GM12891 (cell line): ENCODE measurements at places on chromosomes 12 and 14.

GRCh38 chr12:51622564-51622963, 31.5 kb downstream of the SCN8A start:
- DNase-seq = no peak

GRCh38 chr14:76773188-76773885, 12.1 kb downstream of the VASH1 start:
- DNase-seq = no peak

DNA sequence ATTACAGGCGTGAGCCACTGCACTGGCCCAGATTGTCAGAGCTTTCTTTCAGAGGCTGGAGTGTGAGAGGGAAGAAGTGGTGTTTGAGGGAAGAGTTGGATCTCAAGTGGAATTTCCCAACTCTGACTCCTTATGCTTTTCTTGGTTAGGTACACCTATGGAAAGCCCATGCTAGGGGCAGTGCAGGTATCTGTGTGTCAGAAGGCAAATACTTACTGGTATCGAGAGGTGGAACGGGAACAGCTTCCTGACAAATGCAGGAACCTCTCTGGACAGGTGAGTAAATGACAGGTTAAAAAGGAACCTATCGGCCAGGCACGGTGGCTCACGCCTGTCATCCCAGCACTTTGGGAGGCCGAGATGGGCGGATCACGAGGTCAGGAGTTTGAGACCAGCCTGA, 14.9 kb downstream of the A2ML1 start:
- DNase-seq = no peak

DNA sequence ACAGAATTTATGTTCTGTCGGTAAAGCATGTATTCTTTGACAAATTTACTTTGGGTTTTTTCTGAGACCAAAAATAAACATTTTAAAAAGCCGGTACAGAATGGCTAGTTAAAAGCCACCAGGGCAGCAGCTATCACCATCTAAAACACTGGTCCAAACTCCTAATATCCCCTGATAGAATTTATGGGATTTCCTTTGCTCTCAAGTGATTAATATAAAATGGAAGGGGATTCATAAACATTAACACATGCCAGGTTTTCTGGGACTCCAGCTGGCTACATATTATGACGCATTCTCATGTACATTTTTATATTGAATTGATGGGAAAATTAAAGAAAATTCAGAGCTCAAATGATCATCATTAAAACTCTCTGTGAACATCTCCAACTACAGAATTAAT, 640.8 kb downstream of the C12orf50 start:
- no peak for DNase-seq

DNA sequence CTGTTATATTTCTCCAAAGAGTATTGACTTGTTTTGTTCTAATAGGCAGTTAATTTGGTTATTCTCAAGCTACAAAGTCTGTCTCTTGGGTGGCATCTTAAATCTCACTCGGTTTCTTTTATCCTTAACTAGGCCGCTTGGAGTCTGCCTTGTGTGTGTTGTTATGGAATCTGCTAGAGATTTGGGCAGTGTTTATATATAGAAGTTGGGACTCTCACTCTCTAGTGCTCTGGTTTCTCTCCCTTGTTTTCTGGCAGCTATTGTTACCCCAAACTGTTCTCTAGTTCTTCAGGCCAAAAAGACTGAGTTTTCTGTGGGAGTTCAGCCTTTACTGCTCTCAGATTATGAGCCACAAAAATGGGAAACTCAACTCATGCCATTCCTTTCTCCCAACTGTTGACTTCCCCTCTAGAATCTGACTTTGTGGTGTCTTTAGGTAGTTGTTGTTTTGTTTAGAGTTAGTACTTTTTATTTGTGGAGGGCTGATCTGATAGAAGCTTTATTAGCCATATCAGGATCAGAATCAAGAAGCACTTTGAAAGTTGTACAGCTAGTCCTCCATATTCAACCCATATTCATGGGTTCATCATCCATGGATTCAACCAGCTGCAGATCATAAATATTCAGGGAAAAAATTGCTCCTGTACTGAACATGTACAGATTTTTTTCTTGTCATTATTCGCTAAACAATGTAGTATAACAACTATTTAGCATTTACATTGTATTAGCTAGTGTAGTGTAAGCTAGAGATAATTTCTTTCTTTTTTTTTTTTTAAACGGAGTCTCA, 11.2 kb downstream of the PSMA6 start:
- no peak for DNase-seq

DNA sequence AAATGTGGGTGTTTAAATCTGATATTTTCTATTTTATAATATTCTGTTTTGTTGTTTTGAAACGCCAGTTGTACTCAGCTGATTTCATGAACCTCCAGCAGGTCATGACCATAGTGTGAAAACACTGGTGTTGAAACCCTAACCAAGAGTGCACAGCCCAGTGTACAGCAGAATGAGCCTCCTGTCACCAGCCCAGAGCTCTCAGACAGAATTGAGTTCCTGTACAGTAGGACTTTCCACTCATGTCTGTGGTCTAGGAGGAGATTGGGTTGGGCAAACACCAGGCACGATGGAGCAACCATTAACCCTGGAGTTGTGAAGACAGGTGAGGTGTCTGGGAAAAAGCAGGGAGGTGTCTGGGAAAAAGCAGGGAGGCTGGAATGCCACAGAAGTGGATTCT, 908.8 kb downstream of the VRK1 start:
- DNase-seq = no peak

- DNase-seq = no peak
These were observed 337.1 kb upstream of the OR4E1 start for GRCh38 chr14:22010545-22011252.

GRCh38 chr12:108671110-108671509, 37.4 kb upstream of the SELPLG start:
- no peak for DNase-seq

- DNase-seq = no peak
These were observed 19.0 kb upstream of the CLEC2A start for GRCh38 chr12:9951026-9951675.

- no peak for DNase-seq
These were observed 30.5 kb downstream of the SLC24A4 start for GRCh38 chr14:92353447-92353846.

DNA sequence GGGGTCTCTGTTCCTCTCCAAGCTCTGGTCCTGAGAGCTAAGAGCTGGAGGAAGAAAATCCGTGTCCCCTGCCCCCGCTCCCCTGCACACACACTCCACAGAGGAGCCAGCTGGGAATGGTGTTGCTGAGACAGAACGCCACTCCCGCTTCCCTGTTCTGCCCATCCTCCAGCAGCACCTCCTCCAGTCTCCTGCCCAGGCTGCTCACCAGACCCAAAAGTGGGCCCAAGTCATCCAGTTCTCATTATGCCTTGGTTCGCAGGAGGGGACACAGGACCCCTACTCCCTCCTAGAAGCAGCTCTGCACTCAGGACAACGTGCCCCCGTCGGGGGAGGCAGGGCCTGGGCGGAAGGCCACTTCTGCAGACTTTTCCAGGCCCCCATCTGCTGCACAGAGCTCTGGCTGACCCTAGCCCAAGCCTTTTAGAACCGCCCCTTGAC, 830 bp upstream of the TRMT61A start:
- DNase-seq = no peak

DNA sequence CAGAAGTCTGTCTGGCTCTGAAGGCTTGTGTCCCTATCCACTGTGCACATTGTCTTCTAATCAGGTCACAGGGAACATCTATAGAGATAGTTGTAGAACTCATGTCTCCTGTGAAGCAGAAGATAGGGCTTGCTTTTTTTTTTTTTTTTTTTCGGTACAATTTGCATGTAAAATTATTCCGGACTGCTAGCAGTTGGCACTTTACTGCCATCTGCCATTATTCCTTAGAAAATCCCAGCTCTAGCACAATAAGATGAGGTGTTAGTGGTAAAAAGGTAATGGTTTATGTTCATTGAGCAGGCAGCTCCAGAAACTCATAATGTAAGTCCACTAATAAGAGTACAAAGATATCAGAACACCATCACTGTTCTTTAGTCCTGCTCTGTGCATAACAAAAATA, 8.7 kb downstream of the MYRFL start:
- no peak for DNase-seq

DNA sequence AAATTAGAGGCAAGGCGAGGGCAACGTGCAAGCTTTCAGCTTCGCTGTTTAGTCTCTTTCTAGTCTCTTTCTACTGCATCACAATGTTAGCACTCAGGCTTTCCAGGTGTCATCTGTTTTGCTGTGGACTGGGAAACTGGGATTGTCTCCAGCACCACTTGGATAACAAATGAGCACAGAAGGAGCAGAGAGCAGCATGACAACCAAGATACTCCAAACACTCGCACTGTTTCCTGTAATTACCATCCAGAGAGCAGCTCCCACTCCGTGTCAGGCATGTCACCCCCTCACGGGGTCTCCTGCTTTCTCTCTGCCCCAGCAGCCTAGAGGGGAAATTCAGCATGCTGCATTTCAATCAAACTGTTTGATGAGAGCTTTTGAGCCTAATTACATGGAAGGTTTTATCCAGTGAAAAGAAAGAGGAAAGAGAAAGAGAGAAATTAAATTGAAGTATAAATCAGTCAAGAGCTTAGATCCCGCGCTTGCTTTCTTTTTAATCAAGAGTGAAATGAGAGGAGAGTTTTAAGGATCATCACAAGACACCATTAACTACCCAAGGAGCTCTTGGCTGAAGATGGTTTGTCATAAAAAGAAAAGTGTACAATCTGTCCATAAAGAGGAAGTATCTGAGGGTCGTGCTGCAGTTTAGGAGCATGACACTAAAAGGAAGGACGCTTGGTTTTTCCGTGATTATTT, 917.7 kb downstream of the DIO2 start:
- DNase-seq = no peak

- no peak for DNase-seq
These were observed 576.4 kb downstream of the SLC6A15 start for GRCh38 chr12:84336231-84336630.

GRCh38 chr12:124273630-124274029, 21.3 kb upstream of the RFLNA start:
- DNase-seq = no peak

GRCh38 chr14:33568935-33569579, 381.8 kb downstream of the EGLN3 start:
- DNase-seq = no peak

- DNase-seq = no peak
These were observed 62.3 kb downstream of the ETV6 start for GRCh38 chr12:11711651-11712327.

GRCh38 chr12:94329366-94329765, 130.3 kb downstream of the CEP83 start:
- no peak for DNase-seq

DNA sequence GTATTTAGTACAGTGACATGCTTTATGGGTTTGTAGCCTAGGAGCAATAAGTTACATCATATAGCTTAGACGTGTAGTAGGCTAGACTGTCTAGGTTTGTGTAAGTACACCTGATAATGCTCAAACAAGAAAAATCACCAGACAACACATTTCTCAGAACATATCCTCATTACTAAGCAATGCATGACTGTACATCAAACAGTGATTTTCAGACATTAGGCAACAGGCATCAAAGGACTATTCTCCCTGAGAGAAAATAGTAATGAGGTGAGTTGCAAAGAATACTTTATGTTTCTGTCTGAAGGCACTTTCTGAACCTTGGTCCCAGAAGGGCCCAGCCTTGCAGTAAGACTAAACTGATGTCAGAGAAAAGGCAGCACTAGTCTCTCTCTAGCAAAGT, 48.4 kb upstream of the SYT10 start:
- DNase-seq = no peak

- peak; percentile 20 for DNase-seq
These were observed 254.0 kb upstream of the USP15 start for GRCh38 chr12:62006076-62006732.

GRCh38 chr14:100687386-100687785, 39.3 kb upstream of the DLK1 start:
- no peak for DNase-seq

- no peak for DNase-seq
These were observed 141.3 kb downstream of the SMOC1 start for GRCh38 chr14:70020352-70021170.
